Activated CD4-positive, alpha-beta memory T cell treated with anti-CD3 and anti-CD28 coated beads for 36 hours (primary cell): ENCODE measurements at places on chromosomes 5 and 9. TPM values are rescaled to one million over a fixed set of nuclear protein-coding genes. Genes with fewer than 3 reads are reported as not detected.

DNA sequence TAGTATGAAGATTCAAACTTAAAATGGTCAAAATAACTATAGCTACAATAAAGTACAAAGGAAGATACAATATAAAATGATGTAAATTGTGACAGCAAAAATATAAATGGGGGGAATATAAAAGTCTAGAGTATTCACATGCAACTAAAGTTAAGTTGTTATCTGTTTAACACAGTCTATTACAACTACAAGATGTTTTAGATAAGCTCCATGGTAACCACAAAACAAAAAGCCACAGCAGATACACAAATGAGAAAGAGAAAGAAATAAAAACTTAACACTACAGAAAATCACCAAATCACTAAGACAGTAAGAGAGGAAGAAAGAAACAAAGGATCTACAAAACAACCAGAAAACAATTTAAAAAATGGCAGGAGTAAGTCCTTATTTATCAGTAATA, 17.0 kb upstream of the SH3TC2 start:
- no peak for DNase-seq

The PHF24 gene
- total RNA-seq = 0.12 TPM

DNA sequence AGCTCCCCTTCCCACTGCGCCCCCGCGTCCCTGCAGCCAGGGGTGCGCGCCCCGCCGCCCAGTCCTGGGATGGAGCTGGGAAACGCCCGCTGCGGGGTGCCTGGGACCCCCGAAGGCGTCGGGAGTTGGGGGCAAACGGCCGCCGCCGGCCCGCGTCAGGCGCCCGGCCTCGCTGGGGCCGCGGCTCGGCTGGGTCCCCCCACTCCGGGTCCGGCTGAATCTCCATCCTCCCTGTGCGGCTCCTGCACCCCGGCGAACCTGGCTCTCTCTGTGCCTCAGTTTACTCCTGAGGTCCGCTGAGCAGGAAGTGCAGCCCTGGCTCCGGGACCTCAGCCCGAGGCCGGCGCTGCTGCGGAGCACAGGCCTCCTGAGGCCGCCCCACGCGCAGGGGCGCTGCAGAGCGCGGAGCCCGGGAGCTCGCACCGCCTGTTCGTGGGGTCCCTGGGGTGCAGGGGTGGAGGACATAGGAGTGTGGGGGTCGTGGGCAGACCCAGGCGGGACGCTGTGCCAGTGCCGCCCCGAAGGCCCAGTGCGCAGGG, 13.9 kb upstream of the TMEM250 start:
- DNase-seq = no peak

The FOXE1 gene
- total RNA-seq = not detected

The SOHLH1 gene
- not detected for total RNA-seq
